Ecto neural progenitor cell (in vitro differentiated cells): ENCODE measurements at places on chromosomes 6 and 20.

GRCh38 chr6:4264601-4265000 is 129.2 kb upstream of the ECI2 start:
- DNase-seq = no peak

DNA sequence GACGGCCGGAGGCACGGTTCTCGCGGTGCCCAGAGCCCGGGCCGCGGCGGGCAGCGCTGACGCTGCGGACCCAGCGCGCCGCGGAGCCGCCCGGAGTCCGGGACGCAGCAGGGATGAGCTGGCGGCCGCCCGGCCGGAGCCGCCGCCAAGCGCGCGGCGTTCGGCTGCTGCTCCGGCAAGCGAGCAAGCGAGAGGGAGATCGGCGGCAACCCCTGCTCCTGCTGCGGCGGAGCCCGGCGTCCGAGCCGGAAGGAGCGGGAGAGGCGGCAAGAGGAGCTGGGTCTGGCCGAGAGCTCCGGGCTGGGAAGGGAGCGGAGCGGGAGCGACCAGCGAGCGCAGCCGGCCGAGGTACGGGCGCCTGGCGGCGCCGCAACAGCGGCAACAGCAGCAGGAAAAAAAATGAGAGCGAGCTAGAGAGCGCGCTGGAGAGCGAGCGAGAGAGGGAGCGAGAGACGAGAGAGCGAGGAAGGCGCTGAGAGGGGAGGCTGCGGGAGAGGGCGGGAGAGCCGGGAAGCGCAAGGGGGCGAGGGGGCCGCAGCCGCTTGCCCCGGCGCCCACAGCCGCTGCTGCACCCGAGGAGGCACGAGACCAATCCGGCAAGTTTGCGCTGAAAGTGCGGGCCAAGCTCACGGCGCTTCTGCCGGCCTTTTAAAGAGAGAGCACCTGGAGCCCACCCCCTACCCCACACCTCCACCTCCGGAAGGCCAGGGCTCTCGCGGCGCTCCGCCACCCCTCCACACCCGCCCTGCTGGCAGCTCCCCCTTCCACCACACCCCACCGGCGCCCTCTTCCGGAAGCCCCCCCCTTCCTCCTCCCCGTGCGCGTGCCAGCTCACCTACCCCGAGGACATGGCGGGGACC is 496 bp downstream of the GRM4 start:
- DNase-seq = peak; percentile 69

GRCh38 chr6:44061375-44062104 is 65.7 kb downstream of the MRPL14 start:
- DNase-seq = no peak

DNA sequence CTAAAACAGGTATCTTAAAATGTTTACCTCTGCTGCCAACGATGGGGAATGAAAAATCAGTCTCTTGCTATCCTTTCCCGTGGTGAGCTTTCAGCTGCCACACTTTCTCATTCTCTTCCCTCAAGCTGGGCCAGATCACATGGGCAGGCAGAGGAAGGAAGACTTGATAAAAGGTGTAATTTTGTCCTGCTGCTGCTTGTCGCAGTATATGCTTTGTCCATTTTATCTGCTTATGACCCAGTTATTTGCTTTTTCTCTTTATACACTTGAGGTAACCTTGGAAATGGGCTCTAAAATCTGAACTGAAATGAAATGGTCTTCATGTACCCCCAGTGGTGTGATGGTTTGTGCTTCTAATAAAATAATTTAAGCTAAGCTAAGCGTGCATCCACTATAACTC is 695.9 kb upstream of the FLRT3 start:
- no peak for DNase-seq

GRCh38 chr20:41837669-41838224 is 219.6 kb upstream of the CHD6 start:
- DNase-seq = no peak

DNA sequence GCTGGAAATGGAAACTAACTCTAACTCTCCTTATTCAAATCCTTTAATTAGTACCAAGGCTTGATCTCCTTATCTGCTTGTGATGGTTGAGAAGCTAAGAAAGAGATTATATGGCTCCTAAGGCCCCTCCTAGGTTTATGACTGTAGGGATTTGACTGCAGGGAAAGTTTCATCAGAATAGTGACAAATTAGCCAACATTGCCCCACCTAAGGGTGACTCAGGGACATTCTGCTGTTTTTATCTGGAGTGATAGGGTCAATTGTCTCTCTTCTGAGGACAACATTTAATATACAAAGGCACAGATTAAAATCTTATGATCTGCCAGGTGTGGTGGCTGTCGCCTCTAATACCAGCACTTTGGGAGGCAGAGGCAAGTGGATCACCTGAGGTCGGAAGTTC is 138.1 kb upstream of the MARCKS start:
- DNase-seq = no peak

DNA sequence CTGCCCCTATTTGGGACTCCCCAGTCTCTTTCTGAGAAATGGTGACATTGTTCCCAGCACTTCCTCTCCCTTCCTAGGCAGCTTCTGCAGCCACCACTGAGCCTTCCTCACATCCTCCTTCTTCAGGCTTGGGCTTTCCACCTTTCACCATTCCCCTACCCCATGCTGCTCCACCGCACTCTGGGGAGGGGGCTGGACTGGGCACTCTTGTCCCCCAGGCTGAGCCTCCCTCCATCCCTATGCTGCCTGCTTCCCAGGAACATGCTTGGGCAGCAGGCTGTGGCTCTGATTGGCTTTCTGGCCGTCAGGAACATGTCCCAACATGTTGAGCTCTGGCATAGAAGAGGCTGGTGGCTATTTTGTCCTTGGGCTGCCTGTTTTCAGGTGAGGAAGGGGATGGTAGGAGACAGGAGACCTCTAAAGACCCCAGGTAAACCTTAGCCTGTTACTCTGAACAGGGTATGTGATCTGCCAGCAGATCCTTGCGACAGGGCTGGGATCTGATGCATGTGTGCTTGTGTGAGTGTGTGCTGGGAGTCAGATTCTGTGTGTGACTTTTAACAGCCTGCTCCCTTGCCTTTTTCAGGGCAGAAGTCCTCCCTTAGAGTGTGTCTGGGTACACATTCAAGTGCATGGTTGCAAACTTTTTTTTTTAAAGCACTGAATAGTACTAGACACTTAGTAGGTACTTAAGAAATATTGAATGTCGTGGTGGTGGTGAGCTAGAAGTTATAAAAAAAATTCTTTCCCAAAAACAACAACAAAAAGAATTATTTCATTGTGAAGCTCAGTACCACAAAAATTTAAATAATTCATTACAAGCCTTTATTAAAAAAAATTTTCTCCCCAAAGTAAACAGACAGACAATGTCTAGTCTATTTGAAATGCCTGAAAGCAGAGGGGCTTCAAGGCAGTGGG is 2.1 kb upstream of the CDKN1A start:
- DNase-seq = no peak

- DNase-seq = no peak
Observed at GRCh38 chr20:49646126-49646525, 67.6 kb downstream of the B4GALT5 start.

- DNase-seq = no peak
Observed at GRCh38 chr20:40711079-40711478, 22.0 kb upstream of the MAFB start.

DNA sequence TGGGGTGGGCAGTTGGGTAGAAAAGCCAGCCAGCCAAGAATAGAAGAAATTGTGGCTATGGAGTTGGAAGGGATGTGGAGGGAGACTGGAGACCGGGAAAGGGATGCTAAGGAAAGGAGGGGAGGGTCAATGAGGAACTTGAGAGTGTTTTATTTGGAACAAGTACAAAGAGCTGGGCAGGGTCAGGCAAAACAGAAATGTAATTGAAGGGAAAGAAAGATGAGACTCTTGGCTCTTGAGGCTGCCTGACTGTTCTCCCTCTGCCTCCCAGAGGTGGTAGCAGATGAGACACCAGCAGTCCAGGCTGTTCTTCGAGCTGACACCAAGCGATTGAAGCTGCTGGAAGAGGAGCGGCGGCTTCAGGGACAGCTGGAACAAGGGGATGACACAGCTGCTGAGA is 12.7 kb downstream of the ABCF1 start:
- DNase-seq = no peak

DNA sequence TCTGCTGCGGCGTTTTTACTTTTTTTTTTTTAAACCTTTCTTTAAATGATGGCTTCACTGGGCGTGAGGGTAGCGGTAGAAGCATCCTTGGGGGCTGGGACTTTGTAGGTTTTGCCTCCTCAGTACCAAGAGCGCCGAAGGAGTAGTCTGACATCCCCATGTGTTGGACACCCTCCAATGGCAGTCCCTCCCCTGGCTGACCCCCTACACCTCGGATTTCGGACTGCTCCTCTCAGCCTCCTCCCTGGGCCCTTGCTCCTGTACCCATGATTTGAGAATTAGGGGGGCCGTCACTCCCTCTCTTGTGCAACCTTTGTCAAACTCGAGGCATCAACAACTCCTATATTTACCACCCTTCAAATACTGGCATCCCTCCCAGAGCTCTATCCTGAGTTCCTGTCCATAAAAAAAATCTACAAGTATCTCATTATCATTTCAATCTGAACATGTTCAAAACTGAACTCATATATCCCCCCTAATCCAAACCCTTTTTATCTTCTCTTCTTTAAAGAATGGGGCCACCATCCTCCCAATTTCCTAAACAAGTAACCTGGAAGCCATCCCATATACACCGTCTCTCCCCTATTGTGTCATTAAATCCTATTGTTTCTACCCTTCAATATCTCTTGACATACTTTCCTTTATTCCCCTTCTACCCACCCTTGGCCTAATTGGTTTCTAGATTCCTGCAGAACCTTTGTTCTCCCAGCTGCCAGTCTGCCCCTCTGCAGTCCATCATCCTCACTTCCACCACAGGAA is 1.2 kb upstream of the ARFGEF3 start:
- DNase-seq = no peak

- no peak for DNase-seq
Observed at GRCh38 chr6:43805699-43806042, 35.7 kb downstream of the VEGFA start.

GRCh38 chr6:143535189-143535614 is 23.7 kb upstream of the FUCA2 start:
- DNase-seq = no peak

- DNase-seq = no peak
Observed at GRCh38 chr6:80268865-80269730, 162.6 kb downstream of the BCKDHB start.

DNA sequence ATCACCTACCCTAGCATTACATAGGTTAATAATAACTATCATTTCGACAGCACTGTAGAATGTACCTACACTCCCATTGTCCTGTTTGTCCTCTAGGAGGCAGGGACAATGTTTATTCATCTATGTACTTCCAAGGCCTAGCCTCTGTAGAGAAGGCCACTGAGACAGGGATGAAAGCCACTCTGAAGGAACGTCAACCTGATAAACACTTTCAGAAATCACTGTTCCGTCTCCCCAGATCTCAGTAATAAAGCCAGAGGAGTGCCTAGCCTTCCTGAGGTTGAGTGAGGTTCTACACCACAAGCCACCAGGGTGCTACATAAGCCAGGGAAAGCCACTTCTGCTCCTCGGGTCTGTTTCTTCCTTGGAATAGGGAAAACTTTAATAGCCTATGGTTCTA is 44.8 kb downstream of the POPDC3 start:
- DNase-seq = no peak

DNA sequence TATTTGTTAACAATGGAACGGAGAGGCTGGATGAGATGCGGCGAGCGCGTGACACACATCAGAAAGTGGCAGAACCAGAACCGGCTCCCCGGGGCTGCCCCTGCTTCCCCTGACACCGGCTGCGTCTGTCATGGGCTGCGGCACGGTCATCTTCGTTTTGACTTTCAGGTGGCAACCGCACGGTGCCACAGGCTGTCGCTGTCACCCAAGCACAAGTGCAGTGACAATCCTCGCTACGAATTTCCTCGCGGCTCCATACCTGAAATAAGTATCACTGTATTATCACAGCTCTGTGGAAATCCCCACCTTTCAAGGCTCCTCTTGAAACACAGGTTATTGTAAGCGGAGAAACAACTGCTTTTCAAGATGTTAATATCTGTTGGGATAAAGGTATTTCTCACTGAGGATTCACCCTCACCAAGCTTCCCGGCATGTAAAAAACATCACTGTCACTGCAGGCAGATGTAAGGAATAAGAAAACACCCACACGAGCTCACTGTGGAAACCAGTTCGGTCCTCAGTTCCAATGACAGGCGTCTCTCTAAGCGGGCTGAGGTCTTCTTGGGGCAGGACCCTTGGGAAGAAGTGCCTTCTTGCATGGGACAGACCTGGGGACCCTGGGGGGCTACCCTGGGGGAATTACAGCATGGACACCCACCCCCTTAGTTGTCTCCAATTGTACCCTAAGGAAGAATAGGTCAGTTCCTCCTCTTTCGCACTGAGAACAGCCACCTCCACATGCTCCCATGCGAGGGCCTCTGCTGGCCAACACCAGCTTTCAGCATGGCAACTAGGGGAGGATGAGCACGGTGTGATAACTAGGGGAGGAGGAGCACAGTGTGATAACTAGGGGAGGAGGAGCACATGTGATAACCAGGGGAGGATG is 86.3 kb downstream of the DACT2 start:
- DNase-seq = no peak

DNA sequence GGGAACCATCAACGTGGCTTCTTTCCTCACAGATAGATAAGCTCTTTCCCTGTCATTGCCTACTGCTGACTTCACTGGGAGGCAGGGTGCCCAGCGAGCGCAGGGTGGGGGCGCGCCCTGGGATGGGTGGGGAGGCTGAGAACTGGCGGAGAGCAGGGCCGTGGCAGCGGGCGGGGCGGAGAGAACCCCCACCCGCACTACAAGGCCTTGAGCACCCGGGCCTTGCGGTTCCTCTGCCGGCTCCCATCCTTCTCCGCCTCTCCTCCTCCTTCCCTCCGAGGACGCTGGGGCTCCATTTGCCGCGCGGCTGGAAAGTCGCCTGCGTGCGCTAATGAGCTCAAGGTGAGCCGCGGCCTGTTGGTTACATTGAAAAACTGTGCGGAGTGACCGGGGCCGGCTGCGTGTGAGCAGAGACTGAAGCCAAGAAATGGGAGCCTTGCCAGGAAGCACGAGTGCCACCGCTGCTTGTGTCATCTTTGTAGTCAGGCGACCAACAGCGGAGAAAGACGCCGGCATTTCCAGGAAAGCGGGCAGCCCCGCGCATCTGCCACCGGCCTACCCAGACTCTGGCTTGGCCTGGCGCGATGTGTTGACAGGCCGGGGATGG is 963.5 kb upstream of the SLC35B3 start:
- no peak for DNase-seq

DNA sequence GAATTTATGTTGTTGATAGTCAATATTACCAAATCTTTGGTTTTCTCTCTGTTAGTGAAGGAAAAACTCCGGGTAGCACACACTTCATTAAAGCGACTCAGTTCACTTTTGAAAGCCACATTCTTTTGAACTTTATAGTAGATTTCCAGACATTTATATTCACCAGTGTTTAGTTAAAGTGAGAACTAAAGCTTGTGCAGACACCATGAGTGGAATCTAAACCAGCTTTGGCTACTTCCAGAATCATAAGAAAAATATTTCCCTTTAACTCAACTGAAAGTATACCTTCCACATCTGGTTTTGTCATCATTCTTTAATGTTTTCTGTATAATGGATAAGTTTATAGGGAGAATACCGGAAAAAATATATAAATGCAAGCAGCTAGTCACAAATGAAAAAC is 92.1 kb upstream of the COL21A1 start:
- no peak for DNase-seq

- no peak for DNase-seq
Observed at GRCh38 chr20:26135325-26136110, 438.9 kb upstream of the ZNF337 start.

- no peak for DNase-seq
Observed at GRCh38 chr6:45411959-45412358, 34.2 kb upstream of the SUPT3H start.

- no peak for DNase-seq
Observed at GRCh38 chr20:60232380-60232779, 274.2 kb downstream of the CDH26 start.
